ENCODE measurements at places on chromosomes 3 and 15.

DNA sequence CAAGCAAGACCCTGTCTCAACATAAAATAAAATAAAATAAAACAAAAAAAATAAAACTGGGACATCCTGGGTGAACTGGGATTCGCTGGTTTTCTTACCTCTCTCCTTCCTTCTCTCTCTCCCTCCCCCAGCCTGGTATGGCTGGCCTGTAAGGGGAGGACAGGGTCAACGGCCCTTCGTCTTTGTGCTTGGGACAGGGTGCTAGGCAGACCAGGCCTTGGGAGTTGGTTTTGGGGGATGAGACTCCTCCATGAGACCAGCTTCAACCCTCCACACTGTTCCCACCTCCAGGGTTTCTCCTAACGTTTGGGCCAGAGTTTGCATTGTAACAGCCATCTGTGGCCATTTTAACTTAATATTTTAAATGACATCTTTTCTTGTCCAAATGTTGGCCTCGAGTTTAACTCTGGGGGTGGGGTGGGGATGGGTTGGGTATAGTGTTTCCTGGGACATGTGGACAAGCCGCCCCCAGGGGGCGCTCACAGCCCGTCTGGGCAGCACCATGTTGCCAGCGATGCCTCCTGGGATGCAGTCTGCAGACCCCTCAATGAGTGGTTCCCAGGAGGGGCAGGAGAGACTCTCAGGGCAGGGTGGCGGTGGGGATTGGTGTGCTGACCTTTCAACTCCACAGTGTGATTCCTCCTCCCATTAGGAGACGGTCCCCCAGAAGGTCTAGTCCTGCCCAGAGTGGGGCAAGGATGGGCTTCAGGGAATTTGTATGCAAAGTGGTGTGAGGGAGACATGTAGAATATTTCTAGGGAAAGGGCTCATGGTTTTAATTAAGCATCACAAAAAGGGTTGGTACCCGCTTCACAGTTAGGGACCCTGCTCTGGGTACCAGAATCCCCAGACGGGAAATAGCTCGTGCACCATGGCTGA, 37.7 kb upstream of the LCTL start:
- DNase-seq, result peak; percentile 68

DNA sequence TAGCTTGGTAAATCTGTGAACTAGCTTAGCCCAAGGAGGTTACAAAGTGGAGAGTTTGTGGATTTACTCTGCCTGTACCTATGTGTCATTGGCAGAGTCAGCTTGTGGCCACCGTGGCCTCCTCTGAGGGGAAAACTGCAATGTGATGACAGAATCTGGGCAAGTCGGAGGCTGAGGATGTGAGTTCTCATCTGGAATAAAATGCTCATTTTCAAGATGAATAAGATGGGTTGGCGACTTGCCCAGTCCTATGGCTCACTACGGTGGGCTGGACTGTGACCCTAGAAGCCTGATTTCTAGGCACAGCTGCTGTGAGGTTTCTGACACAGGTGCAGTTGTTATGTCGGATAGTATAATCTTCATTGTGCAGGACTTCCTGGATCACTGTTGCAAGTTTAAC, 83.7 kb downstream of the ETV5 start:
- no peak for DNase-seq

GRCh38 chr3:41204369-41204768, 5.1 kb downstream of the CTNNB1 start:
- no peak for DNase-seq

GRCh38 chr3:158809642-158810041, 7.8 kb downstream of the MFSD1 start:
- DNase-seq, result no peak

- no peak for DNase-seq
These were observed 3.7 kb upstream of the SLC9C1 start for GRCh38 chr3:112297714-112298113.

DNA sequence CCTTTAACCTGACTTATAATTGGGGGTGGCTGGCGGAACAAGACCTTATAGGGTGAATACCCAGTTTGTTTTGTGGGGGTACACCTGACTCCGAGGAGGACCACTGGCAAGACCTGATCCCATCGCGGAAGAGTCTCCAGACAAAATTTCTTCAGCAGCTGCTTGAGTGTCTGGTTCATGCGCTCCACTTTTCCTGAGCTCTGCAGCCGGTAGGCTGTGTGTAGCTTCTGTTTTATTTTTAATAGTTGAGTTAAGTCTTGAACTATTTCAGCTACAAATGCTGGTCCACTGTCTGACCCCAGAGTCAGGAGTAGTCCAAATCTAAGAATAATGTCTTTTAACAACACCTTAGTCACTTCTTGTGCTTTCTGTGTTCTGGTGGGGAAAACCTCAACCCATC, 21.2 kb upstream of the NOX5 start:
- no peak for DNase-seq

- DNase-seq, result no peak
These were observed 348.9 kb upstream of the CBLB start for GRCh38 chr3:106217745-106218144.

DNA sequence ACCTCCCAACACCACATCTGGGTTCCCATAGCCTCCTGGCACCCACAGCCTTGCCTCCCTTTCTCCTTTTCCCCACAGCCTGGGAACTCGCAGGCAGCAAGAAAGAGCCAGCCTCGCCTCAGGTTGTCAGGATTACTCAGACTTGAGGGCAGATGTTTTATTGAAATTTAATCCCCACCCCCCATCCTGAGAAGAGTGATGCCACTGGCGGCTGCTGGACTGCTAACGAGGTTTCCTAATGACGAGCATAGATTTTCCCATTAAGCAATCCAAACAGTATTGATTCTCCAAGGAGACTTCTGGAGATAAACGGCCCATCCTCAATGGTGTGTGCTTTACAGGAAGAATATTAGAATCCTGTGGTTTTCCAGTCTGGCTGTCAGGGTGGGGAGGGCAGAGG, 13.7 kb downstream of the SHF start:
- DNase-seq, result no peak

DNA sequence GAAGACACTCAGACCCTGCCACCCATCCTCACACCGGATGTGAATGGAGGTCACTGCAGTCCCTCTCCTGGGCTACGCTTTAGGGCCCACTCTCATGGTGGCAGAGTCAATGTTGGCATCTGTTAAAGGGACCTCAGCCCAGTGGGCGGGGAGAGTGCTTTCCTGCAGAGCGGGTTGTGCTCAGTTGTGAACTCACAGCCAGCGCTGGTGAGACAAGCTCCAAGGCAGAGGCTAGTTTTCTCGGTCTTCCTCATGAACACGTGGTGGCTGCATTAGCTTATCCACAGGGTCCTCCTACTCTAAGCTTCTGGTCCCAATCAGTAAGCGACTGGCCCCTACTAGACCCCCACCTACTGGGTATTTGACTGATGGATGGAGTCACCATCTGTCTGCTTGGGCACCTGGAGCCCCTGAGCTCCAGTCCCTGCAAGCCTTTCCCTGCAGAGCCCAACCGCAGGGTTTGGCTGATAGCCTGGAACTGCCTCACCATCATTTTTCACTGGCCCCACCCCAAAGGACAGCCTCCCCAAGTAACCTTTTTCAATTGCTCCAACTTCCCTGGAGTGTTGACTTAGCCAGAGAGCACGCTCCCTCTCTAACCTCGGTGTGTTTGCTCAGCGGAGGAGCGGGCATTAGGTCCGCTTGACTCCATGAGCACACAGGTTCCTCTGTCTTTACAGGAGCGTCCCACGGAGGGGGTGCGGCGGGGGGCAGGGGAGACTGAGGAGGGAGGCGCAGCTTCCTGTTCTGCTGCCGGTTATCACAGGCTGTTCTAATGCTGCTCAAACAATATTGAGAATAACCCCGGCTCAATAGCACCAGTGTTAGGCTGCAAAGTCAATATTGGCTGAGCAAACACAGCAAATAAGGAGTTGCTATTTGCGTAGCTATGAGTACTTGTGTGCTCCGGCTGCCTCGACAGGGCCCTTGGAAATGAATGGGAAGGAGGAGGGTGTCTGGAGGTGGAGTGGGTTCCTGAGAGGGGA, 141.7 kb downstream of the RPLP1 start:
- DNase-seq, result peak; percentile 92

DNA sequence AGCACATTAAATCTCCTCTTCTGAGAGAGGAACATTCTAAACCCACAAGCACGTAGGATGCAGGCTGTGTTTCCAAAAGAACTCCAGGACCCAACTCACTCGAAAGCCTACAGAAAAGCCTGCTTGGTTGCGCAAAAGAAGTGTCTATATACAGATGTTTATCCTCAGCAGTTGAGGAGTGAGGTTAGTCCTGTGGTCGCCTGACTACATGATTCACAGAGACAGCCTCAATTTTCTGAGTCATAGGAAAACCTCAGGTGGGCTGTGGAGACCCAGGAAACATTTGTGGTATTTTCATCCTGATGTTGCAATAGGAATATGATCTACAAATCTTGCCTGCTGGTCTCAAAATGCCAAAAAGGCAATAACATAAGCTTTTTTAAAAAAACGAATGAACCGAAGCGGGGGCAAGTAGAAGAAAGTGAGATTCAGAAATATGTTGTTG, 183.8 kb upstream of the THRB start:
- peak; percentile 34 for DNase-seq

DNA sequence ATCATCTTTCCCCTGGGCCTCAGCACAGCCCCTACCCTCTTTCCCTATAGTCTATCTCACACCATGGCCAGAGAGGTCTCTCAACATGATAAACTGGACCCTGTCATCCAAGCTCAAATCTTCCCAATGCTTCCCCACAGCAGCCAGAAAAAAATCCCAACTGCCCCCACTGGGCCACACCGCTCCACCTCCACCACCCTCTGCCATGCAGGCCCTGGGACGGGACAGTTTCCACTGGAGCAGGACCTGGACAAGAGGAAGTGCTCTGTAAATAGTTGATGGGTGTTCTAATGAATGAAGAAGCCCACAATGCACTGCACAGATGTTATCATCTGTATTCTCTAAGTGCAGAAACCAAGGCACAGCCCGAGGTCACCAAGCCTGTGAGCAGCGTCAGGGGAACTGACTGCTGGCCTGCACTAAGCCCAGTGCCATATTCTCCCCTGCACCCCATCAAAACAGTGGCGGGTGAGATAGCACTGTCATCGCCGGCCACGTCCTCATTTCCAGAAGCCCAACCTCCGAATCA, 161.1 kb downstream of the NUP210 start:
- no peak for DNase-seq

DNA sequence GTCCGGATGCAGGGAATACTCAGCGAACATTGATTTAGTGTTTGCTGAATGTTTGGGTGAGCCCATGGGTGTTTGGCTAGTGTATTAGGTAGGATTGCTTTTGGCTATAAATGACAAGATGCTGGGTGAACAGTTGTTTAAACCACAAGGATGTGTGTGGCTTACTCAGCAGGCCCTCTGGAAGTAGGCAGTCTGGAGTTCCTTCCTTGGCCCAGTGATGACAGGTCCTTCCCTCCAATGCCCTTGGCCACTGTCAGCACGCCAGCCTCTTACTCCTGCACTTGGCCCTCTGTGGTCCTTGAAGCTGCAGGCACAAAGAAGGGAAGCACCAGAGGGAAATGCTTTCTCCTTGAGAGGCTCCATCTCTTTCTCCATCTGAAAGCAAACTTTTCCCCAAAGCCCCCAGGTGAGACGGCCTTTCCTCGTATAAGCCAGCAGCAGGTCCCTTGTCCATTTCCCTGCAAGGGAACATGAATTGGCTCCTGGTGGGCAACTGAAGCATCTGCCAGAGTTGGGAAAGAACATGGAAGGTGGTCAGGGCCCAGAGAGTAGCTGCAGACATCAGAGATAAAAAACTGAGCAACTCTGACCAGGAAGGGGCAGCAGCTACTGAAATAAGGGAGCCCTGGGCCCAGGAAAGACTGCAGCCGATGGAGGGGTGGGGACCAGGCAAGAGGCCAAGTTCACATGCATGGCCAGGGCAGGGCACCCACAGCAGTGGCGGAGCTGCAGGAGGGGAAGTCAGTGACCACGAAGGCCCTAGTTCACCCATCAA, 105.0 kb downstream of the TPRA1 start:
- no peak for DNase-seq

- DNase-seq, result no peak
These were observed 1.6 kb upstream of the UBE2Q2 start for GRCh38 chr15:75841626-75842025.

GRCh38 chr15:85002517-85002916, 20.9 kb downstream of the PDE8A start:
- no peak for DNase-seq

- no peak for DNase-seq
These were observed 729.7 kb downstream of the ROBO1 start for GRCh38 chr3:79038057-79038456.

GRCh38 chr3:123367467-123368154, 81.3 kb downstream of the ADCY5 start:
- DNase-seq, result no peak

DNA sequence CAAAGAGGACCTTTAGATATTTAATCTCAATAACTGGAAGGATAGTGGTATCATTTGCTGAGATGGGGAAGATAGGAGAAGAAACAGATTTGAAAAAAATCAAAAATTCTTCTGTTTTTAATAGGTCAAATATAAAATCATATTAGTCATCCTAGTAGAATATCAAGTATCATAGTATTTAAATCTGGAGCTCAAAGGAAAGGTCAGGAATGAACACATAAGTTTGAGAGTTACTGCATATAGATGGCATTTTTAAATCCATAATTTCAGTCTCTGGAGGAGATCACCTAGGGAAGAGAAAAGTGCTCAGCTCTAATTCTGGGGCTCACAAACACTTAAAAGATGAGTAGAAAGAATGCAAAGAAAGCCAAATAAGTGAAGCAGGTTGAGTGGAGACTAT, 24.9 kb upstream of the CFAP20DC start:
- no peak for DNase-seq

- no peak for DNase-seq
These were observed 103.7 kb downstream of the PDZRN3 start for GRCh38 chr3:73520931-73521461.

DNA sequence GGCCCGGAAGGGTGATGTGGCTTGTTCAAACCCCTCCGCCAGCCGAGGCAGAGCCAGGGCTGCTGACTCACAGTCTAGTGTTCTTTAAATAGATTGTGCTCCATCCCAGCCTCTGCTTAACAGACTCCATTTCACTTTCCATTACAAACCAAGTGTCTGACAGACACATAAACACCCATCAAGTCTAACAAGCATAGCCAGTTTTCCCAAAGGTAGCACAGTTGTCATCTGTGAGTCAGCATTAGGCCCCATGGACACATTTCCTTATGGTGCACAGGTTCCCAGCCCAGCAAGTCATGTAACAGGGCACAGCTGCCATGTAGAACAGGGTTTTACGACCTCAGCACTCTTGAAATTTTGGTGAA, 109.9 kb upstream of the RAP2B start:
- DNase-seq, result peak; percentile 73

DNA sequence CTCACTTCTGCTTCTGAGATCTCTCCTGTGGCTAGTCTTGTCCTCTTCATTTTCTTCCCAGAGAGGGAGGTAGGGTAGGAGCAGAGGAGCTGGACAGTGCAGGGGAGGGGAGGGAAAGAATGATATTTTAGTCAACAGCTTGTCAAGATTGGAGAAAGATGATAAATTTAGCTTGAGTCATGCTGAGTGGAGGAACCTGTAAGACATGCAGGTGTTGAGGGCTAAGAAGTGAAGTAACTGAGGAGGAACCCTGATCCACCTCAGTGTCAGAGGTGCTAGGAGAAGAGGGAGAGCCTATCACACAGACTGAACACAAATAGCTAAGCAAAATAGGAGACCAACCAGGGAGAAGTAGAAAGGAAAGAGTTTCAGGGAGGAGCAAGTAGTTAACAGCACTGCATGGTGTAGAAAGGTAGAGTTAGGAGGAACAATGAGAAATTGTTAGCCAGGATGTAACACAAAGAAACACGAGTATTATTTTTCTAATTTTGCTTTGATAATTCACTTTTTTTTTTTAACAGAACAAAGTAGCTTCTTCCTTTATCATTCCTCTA, 108.2 kb upstream of the CHRM5 start:
- no peak for DNase-seq

All from LoVo (cell line).